Stimulated activated CD8-positive, alpha-beta memory T cell treated with anti-CD3 and anti-CD28 coated beads, Interleukin-15, amount 100 ng/mL, for 1 hour (primary cell): ENCODE measurements at places on chromosomes 4 and X.

- no peak for DNase-seq
Measured at GRCh38 chrX:23389196-23389792, 54.6 kb downstream of the PTCHD1 start.

DNA sequence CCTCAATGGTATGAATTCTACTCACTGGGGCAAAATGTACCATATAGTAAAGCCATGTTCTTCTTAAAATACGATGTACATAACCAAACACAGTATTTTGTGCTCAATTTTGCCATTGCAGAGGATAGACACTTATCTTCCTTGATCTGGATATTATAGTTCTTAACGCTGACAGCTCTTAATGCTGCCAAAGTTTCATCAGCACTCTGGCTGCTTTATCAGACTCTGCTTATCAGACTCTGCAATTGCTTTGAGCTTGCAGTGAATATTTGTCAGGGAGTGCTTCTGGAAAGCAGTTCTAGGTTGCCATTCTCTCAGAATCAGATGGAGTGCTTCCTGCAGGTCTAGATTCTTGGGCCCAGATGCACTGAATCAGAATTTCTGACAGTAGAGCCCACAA lies 863.1 kb downstream of the CCSER1 start:
- no peak for DNase-seq

GRCh38 chrX:20352504-20352903 lies 85.8 kb upstream of the RPS6KA3 start:
- DNase-seq, result no peak

DNA sequence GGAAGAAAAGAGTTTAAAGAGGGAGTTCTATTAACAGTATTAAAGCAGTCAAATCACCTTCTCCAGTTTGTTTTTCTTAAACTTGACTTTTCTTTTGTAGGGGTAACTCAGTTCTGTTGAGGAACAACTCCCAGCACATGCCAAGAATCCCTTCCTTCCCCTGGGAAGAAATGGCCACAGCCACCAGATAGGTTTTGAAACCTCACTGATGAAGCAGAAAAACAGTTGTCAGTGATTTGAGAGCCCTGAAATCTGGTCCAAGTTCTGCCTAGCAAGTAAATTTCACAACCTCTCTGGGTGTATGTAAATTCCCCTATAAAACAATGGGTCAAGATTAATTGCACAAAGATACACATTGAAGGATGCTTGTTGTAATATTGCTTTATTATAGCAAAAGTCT lies 167.1 kb downstream of the DHX15 start:
- no peak for DNase-seq

GRCh38 chrX:139086246-139086645 lies 374.7 kb upstream of the FGF13 start:
- DNase-seq, result no peak

GRCh38 chrX:48992341-48992740 lies 9.7 kb downstream of the GRIPAP1 start:
- DNase-seq, result no peak

- no peak for DNase-seq
Measured at GRCh38 chrX:109844986-109845385, 111.9 kb upstream of the ACSL4 start.

- no peak for DNase-seq
Measured at GRCh38 chrX:53084043-53084570, 1.9 kb downstream of the TSPYL2 start.

DNA sequence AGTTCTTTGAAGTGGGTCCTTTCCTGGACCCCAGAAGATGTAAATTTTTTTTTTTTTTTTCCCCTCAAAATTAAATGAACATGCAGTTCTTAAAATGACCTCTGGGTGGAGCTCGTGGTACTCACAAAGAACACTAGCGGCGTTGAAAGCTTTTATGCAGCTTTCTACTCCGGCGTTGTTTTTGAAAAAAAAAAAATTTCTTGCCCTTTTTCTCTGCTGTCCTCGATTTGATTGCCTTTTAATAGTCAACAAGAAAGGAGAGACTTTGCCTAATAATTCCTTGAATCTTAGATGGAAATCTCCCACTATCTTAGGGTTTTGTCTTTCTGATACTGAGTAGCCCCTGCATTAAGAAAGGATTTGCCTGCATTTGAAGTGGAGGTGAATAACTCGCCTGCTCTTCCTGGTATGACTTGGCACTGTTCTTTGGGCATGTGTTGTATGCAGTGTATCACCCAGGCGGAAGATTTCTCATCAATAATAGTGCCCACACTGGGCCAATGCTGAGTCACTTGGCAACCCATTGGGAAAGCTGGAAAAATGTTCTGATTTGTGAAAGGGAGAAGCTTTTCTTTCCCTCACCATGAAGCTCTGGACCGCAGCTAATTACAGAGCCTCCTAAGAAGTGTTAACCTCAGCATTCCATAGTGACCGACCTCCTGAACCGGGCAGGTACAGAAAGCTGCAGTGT lies 104.0 kb downstream of the PHEX start:
- no peak for DNase-seq

DNA sequence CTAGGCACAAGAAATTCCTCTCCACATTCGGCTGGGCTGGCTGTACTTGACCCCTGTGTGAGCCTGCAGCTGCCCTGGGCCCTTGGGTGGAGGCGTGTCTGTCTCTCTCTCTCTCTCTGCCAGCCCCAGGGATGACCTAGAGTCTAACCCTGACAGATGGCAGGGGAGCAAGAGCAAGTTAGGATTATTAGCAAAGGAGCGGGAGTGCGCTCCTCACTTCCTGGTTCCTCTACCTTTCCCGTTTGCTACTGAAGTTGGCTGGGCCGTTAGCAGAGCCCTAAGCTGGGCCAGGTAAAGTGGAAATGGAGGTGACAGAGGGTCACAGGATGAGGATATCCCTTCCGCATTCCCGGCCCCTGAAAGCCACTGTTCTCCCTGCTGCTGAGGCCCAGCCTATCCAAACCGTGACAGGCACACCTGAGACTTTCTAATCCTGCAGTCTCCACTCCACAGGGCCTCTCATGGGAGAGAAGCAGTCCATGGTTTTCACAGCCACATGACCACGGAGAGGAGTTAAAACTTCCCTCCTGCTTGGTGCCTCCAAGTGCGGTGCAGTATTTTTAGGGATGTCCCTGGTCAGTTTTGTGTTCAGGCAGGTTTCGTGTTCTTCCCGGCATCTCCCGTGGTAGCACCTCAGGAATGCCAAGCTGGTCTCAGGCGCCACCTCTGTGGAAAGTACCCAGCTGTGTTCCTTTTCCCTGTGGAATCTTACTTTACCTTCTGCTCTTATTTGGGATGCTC lies 79.3 kb downstream of the CLDN22 start:
- no peak for DNase-seq

DNA sequence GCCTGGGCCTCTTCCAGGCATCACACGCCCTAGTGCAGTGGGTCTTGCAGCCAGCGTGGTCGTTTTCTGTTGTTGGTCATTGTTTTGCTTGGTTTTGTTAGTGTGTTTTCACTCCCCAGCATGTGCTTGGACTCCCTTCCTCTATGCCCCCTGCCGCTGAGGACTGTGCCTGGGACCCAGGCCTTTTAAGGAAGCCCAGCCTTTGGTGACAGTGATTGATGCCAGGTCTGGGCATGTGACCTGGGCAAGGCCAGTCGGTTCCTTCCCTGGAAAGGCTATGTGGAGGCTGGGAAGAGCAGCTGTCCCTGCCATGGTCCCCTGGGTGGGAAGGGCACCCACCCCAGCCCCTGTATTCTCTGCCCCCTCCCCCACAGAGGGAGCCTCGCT lies 8.8 kb upstream of the GRPEL1 start:
- DNase-seq, result no peak

- DNase-seq, result no peak
Measured at GRCh38 chr4:22552812-22553211, 36.9 kb upstream of the ADGRA3 start.

GRCh38 chrX:45852884-45853283 lies 652.2 kb upstream of the DIPK2B start:
- DNase-seq, result no peak

DNA sequence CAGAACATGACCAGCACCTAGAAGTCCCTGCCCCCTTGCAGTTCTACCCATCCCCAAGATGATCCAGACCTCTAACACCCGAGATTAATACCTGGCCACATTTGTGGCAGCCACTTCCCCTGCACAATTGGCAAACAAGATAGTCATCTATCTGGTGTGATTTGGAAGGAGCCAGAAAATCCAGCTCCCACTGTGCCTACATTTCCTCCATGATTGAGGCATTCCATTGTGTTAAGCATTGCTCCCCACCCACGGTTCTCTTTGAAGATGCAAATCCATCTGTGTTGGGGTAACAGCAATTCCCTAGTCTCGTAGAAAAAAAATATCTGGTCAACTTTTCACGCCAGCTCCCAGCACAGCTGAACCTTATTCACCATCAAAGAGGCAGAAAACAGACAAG lies 405.0 kb downstream of the BCOR start:
- no peak for DNase-seq

DNA sequence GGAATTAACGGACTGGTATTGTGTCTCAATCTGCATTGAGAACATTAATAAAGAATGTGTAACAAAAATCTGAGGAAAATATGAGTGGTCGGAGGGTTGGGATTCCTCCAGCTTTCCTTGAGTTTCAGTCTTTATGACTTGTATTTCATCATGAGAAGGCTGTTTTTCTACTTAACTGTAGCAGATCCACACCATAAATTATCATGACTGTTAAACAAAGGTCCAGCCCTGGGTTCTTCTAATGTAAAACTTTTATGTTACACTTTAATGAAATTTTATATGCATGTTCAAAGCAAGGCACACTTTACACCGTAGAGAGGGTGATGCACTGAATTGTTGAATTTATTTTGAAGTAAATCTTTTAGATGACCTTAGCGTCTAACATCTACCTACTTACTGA lies 7.0 kb downstream of the AFF2 start:
- DNase-seq, result no peak

DNA sequence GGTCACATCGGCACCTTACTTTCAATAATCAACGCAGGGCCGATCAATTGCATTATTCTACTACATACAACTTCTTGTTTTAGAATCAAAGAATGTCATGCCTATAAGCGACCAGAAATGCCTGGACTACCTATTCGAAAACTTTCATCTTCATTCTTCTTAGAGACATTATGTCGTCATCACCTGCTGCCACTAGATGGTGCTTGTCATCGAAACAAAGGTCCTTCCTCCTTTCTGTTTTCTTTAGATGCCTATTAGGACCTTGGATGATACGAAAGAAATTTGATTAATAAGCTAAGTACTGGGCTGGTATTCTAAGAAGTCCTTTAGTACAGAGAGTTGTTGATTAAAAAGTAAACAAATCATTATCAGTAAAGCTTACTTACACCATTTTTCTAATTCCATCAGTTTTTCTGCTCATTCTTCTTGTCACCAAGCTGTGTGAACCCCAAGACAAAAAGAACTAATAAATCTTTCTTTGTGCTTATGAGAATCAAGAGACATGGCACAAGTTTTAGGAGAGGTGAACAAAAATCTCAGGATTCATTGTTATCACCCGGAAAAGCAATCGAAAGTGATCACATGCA lies 154.5 kb upstream of the SLC4A4 start:
- DNase-seq, result peak; percentile 14

GRCh38 chr4:81418572-81418971 lies 53.1 kb downstream of the RASGEF1B start:
- DNase-seq, result no peak

DNA sequence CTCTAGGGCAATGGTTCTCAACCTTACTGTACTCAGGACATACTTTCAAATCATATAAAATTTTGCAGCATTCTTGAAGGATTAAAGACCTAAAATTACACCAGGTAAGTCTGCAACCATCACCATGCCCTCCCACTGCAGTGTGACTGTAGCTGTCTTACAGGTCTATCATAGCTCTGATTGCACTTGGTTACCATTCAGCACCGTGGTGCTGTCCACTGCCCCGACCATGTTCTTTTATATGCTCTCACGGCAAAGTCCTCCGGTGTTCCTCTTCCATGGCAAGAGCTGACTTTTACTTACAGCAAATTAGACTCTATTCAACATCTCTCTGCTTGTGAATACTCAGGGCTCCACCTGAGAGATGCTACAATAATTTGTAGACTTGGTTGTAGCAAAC lies 11.5 kb downstream of the CRMP1 start:
- DNase-seq, result no peak

DNA sequence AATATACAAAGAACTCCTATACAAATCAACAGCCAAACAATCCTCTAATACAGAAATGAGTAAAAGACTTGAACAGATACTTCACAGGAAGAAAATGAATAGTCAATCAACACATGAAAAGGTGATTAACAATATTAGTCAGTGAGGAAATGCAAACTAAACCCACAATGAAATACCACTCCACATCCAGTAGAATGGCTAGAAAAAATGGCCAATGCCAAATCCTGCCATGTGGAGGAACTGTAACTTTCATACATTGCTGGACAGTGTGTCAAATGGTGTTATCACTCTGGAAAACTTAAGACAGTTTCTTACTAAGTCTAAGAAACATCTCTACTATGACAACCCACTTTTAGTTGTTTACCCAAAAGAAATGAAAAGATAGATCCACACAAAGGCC lies 59.5 kb downstream of the NSG1 start:
- no peak for DNase-seq

- DNase-seq, result no peak
Measured at GRCh38 chrX:48826135-48826875, at the start of gene ERAS. Gene ERAS, plus strand, starts transcription at chrX:48826513. Its CDS starts 2,611 bp downstream, at chrX:48829124.

- no peak for DNase-seq
Measured at GRCh38 chr4:78517050-78517652, 34.4 kb upstream of the ANXA3 start.
